ENCODE measurements at places on chromosomes 6 and 20. TPM values are rescaled to one million over a fixed set of nuclear protein-coding genes. Genes with fewer than 3 reads are reported as not detected.

- DNase-seq: no peak
- no peaks in the 10 kb centered on the region for H3K27me3 ChIP-seq
- no peaks in the 10 kb centered on the region for H3K36me3 ChIP-seq
- no peak overlapping the region for H3K27ac ChIP-seq
- no peak overlapping the region for H3K4me3 ChIP-seq
Observed at GRCh38 chr20:2051946-2052345, 49.7 kb upstream of the STK35 start.

- no peaks in the 10 kb centered on the region for H3K27me3 ChIP-seq
- no peak for DNase-seq
- H3K4me1 ChIP-seq: no peaks in the 10 kb centered on the region
- no peak overlapping the region for H3K27ac ChIP-seq
- H3K36me3 ChIP-seq: no peaks in the 10 kb centered on the region
- H3K4me3 ChIP-seq: no peak overlapping the region
Observed at GRCh38 chr6:88116276-88116675, 49.9 kb downstream of the CNR1 start.

DNA sequence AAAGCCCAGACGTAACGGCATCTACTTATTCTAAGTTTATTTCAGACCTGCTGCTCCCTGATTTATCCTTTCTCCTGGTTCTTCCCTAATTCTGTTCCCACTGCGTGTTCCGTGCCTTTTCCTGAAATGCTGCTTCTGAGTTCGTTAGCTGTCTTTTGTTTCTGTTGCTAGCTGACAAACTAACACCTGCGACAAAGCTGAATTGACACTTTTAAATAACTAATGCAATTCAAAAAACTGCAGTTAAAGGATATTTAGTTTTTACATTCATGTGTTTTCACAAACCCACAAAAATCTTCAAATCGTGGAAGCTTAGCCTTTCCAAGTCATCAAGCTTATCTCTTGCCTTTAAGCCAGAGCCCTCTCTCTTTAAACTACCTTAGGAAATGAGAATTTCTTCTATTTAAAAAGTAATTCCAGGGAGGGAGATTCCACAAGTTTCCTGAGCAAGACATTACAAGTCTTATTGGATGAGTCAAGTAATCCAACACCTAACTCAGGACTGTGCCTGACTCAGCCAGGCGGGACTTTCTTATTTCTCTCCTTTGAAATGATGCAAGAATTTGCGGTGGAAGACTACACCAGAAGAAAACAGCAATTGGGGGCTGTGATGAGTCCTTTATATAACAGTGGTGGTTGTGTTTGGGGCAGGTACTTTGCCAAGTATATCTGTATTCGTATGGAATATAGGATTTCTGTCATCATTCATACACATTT, 6.3 kb downstream of the ADTRP start:
- H3K4me3 ChIP-seq: no peak overlapping the region
- no peaks in the 10 kb centered on the region for H3K4me1 ChIP-seq
- H3K27me3 ChIP-seq: no peaks in the 10 kb centered on the region
- H3K36me3 ChIP-seq: no peaks in the 10 kb centered on the region
- peak overlapping the region; percentile 94 for H3K27ac ChIP-seq

DNA sequence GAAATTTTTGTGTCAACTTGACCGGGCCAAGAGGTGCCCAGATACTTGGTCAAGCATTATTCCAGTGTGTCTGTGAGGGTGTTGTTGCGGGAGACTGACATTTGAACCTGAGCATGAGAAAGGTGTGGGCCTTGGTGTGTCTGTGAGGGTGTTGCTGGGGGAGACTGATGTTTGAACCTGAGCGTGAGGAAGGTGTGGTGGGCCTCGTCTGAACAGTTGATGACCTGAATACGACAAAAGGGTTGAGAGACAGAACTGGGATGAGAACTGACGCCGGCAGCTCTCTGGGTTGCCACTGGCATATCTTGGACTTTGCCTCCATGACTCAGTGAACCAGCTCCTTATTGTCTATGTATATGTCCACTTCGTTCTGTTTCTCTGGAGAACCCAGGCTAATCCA, 240.5 kb downstream of the ERMARD start:
- no peak overlapping the region for H3K4me3 ChIP-seq
- no peak for DNase-seq
- H3K36me3 ChIP-seq: no peaks in the 10 kb centered on the region

DNA sequence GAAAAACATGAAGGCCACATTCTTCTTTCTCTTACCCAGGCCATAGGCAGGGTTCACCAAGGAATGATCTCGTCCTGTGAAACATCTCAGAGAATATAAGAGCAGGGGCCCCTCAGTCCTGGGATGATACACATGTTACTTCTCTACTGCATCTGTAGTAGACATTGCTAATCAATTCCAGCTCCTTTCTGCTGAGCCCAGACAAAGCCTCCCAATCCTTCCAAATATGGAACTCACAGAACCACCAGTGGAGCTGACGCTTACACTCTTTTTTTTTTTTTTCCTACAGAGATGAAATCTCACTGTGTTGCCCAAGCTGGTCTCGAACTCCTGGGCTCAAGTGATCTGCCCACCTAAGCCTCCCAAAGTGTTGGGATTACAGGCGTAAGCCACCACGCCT, 9.1 kb downstream of the SNTA1 start:
- no peaks in the 10 kb centered on the region for H3K4me1 ChIP-seq
- no peak overlapping the region for H3K4me3 ChIP-seq
- no peaks in the 10 kb centered on the region for H3K36me3 ChIP-seq

DNA sequence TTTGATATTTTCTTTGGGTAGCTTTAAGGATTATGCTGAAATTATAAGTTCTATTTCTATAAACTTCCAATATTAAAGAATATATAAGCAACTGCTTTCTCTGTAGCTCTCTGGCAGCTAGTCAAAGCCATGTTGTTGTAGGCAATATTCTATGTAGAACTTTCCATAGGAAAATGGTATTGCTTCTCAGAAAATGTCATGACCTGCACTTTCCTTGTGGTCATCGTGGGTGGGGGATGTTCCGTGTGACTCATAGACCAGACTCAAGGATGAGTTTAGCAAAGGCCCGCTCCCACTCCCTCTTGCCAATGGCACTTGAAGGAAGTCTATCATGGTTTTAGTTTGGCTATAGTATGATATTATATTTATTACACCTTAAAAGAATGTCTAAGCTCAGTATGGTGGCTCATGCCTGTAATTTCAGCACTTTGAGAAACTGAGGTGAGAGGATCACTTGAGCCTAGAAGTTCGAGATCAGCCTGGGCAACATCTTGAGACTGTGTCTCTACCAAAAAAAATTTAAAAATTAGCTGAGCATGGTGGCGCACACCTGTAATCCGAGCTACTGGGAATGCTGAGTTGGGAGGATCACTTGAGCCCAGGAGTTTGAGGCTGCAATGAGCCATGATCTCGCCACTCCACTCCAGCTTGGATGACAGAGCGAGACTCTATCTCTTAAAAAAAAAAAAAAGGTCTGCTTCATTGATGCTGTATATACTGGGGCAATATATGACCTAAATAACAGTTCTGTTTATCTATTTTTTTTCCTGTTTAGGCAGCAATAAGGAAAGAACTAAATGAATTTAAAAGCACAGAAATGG, 36.6 kb upstream of the LTV1 start:
- no peak for DNase-seq
- H3K27me3 ChIP-seq: no peaks in the 10 kb centered on the region
- H3K4me1 ChIP-seq: no peaks in the 10 kb centered on the region
- H3K36me3 ChIP-seq: no peaks in the 10 kb centered on the region
- H3K27ac ChIP-seq: no peak overlapping the region

DNA sequence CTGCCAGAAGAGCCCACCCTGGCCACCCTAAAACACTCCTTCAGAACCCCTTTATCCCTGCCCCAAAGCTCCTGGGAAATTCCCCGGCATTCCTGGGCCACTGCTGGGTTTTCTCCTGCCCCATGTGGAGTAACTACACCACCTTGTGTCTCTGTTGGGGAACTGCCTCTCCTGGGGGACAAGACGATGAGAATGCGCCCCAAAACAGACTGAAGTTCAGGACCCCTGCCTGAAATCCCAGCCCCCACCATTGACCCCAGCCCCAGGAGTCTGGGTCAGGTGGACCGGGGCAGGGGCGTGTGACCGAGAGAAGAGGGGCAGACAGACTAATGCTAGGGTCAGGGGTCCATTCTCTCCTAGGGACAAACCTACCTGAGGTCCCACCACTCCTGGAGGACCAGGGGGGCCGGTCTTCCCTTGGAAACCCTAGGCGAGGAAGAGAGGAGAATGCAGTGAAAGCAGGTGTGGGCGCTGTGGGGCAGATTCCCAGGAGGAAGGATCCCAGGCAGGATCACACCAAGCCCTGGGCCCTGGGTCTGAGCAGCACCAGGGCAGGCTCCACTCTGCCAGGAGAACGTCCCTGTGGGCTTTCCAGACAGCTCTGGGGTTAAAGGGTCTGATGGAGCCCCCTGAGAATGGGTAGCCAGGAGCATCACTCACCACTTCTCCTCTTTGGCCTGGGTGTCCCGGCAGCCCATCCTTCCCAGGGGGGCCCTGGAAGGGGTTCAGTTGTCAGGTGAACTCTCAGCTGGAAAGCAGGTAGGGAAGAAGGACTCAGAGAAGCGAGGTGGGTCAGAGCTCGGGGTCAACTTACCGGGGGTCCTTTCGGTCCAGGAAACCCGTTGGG, 19.4 kb downstream of the COL11A2 start:
- H3K4me1 ChIP-seq: no peaks in the 10 kb centered on the region
- no peaks in the 10 kb centered on the region for H3K27me3 ChIP-seq
- no peak for DNase-seq
- no peak overlapping the region for H3K27ac ChIP-seq
- no peak overlapping the region for H3K4me3 ChIP-seq

DNA sequence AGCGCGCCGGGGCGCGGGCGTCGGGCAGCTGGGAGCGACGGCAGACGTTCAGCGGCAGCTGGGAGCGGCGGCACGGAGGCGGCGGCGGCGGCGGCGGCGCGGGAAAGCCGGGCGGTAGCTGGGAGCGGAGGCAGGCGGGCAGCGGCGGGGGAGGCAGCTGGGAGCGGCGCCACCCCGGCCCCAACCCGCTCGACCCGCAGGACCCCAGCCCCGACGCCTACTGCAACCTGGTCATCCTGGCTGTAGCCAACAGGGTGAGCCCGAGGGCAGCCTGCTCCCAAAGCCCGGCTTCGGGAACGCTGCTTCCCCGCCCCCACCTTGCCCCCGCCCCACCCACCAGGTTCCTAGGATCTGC, 8.9 kb downstream of the CCM2L start:
- peaks cover 32% of the 10 kb centered on the region for H3K27me3 ChIP-seq
- no peaks in the 10 kb centered on the region for H3K4me1 ChIP-seq
- no peak overlapping the region for H3K27ac ChIP-seq

DNA sequence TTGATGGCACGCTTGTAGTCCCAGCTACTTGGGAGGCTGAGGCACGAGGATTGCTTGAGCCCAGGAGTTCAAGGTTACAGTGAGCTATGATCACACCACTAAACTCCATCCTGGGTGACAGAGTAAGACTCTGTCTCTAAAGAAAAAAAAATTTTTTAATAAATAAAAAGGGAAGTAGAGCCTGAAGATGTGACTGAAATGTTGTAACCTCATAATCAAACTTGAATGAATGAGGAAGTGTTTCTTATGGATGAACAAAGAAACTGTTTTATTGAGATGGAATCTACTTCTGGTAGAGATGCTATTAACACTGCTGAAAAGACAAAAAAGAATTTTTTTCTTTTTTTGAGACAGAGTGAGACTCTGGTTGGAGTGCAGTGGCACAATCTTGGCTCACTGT, 6.7 kb downstream of the MAK start:
- H3K4me1 ChIP-seq: no peaks in the 10 kb centered on the region
- H3K4me3 ChIP-seq: no peak overlapping the region

- no peaks in the 10 kb centered on the region for H3K4me1 ChIP-seq
- H3K27me3 ChIP-seq: no peaks in the 10 kb centered on the region
- no peak overlapping the region for H3K4me3 ChIP-seq
- no peak overlapping the region for H3K27ac ChIP-seq
- H3K36me3 ChIP-seq: no peaks in the 10 kb centered on the region
- DNase-seq: no peak
Observed at GRCh38 chr6:92538275-92538674, 881.1 kb downstream of the EPHA7 start.

GRCh38 chr20:1190847-1191246, 6.1 kb upstream of the TMEM74B start:
- no peak for DNase-seq
- H3K27ac ChIP-seq: no peak overlapping the region
- peaks cover 10% of the 10 kb centered on the region for H3K27me3 ChIP-seq
- H3K4me3 ChIP-seq: no peak overlapping the region
- H3K36me3 ChIP-seq: no peaks in the 10 kb centered on the region

DNA sequence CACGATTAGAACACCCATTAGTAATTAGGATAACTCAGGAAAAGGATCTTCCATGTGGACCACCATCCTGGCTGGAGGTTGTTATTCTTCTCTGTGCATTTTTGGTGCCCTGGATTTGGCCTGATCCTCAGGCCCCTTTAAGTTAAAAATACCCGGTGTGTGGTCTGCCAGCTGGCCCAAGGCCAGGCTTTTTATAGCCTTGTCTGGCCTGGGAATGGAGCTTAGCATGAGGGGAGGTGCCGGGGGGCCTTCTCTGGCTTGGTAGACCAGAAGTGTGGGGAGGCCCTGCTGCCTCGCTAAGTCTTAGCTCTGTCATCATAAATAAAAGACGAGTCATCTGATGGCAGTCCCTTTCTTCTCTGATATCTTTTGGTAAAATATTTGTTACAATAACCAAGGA, 71.4 kb downstream of the ARID1B start:
- no peaks in the 10 kb centered on the region for H3K27me3 ChIP-seq
- H3K27ac ChIP-seq: no peak overlapping the region
- H3K4me3 ChIP-seq: peak overlapping the region; percentile 4
- no peaks in the 10 kb centered on the region for H3K36me3 ChIP-seq
- no peaks in the 10 kb centered on the region for H3K4me1 ChIP-seq
- no peak for DNase-seq

The LTA gene
- total RNA-seq: not detected

The LPIN3 gene
- total RNA-seq: 20.8 TPM

The ANGPT4 gene
- 18.4 TPM for total RNA-seq

The PNLDC1 gene
- not detected for total RNA-seq

The GSTA1 gene
- total RNA-seq: 2.0 TPM

The STXBP5 gene
- total RNA-seq: 21.3 TPM

The HEY2 gene
- total RNA-seq: 2.4 TPM
